ENCODE measurements at places on chromosomes 5 and 9.
A peak's percentile ranks its signal among the peaks of the same experiment; 100 is the strongest.

GRCh38 chr5:58362135-58362534 is 97.8 kb downstream of the PLK2 start:
- no peak for DNase-seq

DNA sequence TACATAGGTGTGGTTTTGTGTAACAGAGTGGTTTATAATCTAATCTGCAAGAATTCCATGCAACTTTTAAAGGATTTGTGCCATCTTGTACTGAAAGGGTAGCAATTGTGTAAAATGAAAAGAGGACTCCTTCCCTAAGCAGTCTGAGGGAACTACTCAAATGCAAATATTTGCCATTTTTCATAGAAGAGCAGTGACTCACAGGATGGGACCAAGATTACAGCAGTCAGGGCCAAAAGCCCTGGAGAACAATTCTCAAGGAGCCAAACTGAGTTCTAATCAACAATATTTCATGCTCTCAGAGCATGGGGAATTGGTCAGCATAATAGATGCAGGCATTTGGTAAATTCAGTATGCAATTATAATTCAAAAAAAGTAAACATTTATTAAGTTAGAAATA is 495.8 kb downstream of the CHSY3 start:
- no peak for DNase-seq

GRCh38 chr9:113375057-113376023 is 1.4 kb downstream of the HDHD3 start:
- DNase-seq = no peak

DNA sequence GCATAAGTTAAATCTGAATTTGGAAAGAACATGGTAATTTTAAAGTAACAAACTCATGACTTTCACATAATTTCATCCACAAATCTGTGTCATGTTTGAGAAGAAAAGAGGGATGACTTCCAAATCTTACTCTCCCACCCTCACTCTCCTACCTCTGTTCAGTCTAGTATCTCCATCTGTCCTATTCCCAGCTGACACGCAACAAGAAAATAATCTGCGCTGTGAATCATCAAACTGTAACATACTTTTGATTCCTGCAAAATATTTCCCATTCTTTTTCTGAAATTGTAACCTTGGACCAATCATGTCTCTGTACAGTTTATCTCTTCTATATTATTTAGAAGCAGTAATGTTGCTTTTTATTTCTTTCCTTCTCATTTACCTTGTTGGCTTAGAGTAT is 91.4 kb downstream of the SLC12A2 start:
- no peak for DNase-seq

DNA sequence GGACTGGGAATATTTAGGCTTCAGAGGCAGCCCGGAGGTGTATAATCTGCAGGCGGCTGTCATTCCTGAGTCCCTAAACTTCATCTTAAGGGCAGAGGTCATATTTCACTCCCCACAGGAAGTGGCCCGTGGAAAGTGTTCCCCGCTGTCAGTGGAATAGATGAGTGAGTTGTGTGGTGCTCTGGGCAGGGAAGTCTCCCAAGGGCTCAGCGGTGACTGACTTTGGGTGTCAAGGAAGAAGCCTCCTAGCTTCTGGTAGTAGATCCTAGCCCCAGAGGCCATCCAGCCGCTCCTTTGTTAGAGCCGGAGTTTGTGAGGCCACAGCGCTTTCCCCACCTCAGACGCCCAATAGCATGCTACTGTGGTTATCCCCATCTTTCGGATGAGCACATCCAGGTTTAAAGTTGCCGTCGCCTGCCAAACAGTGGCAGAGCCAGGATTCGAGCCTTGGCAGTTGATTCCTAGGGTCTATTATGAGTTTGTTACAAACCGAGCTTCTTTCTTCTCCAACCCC is 38.9 kb upstream of the TIFAB start:
- DNase-seq = no peak

DNA sequence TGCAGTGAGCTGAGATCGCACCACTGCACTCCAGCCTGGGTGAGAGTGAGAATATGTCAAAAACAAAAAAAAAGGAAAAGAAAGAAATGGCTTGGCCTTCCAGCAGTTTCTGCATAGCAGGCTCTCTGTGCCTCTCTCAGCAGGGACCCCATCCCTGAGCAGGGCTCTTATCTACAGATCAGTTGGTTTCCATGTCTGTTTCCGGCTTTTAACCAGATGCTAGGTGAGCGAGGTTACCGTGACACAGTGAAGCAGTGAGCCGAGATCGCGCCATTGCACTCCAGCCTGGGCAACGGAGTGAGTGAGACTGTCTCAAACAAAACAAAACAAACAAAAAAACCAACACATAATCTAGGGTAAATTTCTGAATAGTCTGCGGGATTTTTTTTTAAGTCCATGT is 51.4 kb downstream of the COL5A1 start:
- peak; percentile 15 for DNase-seq

DNA sequence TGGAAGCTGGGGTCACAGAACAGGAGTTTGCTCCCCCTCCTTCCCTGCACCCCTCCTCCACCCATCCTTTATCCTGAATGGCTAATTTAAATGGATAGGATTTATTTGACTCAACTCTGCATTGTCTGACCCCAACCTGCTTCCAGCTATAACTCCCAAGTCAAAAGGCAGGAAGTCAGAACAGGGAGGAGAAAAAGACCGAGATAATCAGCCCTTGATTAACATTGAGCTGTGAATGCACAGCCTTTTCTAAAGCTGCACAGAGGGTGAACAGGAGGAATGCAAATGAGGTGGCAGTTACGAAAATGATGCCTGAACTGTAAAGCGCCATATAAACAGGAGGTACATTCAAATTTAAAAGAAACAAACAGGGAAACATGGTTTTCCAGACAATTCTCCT is 152.8 kb downstream of the SPOCK1 start:
- no peak for DNase-seq

DNA sequence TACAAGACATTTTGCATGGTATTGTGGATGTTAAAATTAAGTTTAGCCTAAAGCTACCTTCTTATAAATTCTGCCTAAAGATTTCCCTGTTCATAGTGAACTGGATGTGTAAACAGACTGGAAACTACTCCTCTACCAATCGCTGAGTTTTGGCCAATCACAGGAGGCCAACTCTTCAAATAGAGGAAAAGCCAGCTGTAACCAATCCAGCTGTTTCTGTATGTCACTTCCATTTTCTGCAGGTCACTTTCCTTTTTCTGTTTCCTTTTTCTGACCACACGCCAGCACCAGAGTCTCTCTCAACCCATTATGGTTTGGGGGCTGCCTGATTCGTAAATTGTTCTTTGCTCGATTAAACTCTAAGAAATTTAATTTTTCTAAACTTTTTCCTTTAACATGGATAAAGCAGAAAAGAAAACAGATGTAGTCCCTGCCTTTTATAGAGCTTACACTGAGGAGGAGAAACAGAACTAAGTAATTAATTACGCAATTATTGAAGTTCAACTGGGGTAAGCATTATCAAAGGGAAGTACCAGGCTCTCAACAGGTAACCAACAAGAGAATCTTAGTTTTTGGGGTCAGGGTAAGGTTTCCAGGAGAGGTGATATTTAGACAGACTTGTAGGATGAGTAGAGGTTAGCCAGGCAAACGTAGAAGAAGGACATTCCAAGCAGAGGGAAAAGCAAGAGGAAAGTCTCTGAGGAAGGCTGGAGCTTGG is 27.7 kb downstream of the RANBP3L start:
- no peak for DNase-seq

GRCh38 chr5:81517462-81517861 is 123.5 kb upstream of the ACOT12 start:
- no peak for DNase-seq

- no peak for DNase-seq
Measured at GRCh38 chr9:84061613-84062193, 81.1 kb downstream of the RMI1 start.

GRCh38 chr5:94326586-94326985 is 291.8 kb downstream of the KIAA0825 start:
- no peak for DNase-seq

GRCh38 chr5:42641336-42642005 is 115.1 kb upstream of the CCDC152 start:
- no peak for DNase-seq

DNA sequence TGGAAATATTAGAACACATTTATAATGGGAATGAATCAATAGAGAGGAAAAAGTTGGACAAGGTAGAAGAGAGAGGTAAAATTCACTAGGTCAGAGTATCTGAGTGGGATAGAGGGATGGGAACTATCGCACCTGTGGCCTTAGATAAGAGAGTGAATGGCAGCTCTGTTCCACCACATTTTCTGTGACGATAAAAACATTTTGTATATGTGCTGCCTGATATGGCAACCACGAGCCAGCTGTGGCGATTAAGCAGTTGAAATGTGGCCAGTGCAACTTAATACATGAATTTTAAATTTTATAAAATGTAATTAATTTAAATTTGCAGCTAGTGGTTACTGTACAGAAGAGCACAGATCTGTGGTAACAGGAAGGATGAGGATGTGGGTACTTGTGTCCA is 46.7 kb downstream of the ZNF354A start:
- DNase-seq = no peak

- peak; percentile 17 for DNase-seq
Measured at GRCh38 chr5:11062397-11062796, 301.4 kb upstream of the DAP start.

GRCh38 chr9:33180526-33181184 is 13.5 kb upstream of the B4GALT1 start:
- no peak for DNase-seq

Measured in left lung (tissue), 14 donors.